ENCODE measurements at places on chromosomes 12 and 14.

DNA sequence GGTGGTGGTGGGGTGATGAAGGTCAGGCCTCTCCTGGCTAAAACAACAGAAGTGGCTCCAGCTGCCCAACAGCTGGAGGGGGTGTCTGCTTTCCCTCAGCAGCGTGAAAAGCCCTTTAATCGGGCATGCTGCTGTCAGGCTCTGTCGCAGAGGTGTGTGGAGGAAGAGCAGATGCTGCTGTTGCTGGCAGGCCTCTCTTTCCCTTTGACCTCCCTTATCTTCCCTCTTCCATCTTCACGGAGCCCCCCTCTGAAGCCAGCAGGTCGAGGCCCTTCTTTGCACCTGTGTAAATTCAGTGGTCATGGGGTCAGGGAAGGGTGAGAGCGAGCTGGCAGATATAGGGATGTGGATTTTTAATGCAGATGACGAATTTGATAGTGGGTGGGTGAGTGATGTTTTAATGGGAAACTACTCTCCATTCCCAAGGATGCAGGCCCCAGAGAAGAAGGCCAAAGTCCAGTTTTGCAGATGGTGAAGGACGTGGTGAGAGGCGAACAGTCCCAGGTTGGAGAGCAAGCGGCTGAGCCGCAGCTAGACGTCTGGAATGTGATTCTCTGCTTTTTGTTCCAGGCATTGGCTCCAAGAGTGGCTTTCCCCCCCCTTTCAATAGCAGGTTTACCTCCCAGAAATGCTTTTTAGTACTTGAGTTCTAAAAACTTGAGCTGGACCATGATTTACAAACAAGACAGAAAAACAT lies 64.0 kb downstream of the SMOC1 start:
- DNase-seq: no peak

DNA sequence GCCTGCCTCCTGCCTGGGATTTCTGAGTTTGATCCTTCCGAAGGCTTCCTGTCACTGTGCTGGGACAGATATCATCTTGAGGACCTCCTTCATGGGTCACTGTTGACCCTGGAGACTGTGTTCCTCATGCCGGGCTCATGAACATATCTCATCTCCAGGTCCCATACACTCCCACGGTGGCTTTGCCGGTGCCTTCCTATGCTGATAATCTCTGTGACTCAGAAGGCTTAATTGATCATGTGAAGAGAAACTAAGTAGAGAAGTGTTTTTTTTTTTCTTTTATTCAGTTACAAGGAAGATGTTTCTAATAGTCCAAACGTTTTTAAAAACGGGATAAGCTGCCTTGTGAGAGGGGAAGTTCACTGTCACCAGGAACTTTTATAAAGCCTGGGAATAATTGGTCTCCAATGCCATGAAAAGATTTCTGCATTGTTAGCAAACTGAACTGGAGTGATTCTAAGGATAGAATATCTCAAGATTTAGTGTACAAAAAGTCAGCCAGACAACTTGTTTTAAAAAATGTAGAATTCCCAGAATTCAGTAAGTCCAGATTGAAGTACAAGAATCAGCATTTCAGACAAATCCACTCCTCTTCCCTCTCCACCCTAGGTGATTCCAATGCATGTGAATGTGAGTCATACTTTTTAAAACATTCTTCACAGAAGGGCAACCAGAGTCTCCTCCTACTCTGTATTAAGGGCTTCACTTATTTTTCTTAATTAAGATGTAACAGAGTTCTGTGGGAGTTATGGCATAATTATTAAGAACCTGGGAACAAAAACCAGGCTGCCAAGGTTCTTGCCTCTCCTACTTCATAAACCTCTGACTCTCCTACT lies 139.8 kb upstream of the LGR5 start:
- no peak for DNase-seq

- no peak for DNase-seq
These were observed 72.7 kb downstream of the EFCAB11 start for GRCh38 chr14:89881839-89882238.

GRCh38 chr12:123849517-123849916 lies 87.4 kb downstream of the DNAH10 start:
- no peak for DNase-seq

- no peak for DNase-seq
These were observed 1778.9 kb upstream of the SEL1L start for GRCh38 chr14:83312511-83312910.

DNA sequence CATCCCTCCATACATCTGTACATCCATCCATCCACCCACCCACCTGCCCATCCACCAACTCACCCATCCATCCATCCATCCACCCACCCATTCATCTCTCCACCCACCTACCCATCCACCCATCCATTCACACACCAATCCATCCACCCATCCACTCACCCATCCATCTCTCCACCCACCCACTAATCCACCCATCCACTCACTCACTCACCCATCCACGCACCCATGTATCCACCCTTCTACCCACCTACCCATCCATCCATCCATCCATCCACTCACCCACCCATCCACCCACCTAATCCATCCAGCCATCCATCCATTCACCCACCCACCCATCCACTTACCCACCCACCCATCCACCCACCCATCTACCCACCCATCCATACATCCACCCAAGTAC lies 16.2 kb downstream of the GALNT9 start:
- DNase-seq: no peak

GRCh38 chr14:95323917-95324316 lies 4.2 kb upstream of the CLMN start:
- DNase-seq: no peak

- DNase-seq: no peak
These were observed 312.4 kb downstream of the FOXG1 start for GRCh38 chr14:29078810-29079522.

DNA sequence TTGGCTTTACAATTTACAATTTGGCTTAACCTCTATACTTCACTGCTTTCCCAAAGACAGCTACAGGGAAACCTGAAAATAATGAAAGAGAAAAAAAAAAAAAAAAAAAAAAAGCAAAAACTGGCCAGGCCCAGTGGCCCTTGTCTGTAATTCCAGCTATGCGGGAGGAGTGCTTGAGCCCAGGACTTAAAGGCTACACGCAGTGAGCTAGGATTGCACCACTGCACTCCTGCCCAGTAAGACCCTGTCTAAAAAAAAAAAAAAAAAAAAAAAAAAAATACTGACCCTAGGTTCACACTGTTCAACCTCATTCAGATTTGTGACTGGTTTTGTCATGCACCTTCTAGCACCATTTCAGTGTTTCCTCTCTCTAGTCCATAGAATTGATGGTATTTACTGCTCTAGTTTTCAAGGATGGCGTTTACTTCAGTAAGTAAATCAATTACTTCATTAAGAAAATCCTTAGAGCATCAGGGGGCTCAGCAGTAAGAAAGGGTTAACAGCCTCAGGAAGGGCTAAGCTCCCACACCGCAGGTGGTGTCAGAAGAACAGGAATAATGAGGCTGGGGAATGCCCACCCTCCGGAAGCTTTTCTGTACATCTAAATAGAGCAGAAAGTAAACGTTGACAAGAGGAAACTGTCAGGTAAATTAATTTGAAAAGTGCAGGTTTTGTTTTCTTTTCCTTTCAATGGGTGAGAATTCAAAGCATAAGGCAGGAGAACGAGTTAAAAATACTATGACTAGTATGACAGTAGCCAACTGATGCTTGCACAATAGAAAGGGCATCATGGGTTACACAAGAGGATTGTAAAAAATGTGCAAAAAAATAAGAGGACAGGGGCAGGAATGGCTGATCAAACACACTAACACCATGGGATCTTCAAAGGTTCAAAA lies 115.0 kb upstream of the MDM1 start:
- no peak for DNase-seq

All from spinal cord (tissue), 10 donors.